ENCODE measurements at places on chromosomes 11 and 22.
A peak's percentile ranks its signal among the peaks of the same experiment; 100 is the strongest.

DNA sequence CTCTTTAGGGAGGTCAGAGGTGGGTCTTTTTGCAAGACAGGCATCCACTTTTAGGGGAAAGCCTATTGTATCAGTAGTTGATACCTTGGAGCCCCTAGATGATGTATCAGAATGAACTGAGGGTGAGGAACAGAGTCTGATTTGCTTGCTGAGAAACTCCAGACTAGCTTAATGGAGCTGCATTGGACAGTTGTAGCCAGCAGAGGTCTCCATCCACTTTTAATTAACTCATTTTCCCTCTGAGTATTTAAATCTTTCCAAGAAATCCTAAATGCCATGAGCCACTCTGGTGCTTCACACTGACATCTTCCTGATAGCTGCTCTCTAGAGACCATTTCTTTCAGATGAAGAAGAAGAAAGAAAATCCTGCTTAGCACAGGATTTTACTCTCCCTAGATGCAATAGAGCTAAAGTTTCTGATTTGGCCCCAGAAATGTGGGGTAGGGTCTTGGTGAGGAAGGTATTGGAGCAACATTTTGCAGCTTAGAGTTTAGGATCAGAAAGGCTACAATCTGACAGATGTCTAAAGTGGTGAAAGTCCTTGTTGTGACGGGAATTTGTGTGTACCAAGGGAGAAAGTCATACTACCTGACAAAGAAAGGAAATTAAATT, 38.0 kb downstream of the EXT2 start:
- no peak for DNase-seq

DNA sequence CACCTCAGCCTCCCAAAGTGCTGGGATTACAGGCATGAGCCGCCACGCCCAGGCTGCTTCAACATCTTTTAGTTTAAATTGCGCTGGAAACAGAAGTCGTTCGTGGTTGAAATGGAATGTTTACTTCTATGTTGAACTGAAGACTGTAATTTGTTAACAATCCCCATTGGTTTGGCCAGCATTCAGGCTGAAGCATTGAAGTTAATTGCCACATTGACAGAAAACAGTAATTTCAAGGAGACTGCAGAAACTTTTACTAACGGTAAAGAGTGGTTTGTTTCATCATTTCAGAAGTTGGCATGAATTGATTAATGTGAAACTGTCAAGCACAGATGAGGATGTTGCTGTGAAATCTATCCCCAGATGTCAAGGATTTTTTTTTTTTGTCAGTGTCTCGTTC, 14.2 kb downstream of the AP5B1 start:
- no peak for DNase-seq

GRCh38 chr11:47566149-47566698, 825 bp downstream of the PTPMT1 start:
- DNase-seq = no peak

GRCh38 chr11:76830639-76831327, 29.9 kb upstream of the ACER3 start:
- DNase-seq = no peak

- no peak for DNase-seq
These were observed 2.5 kb downstream of the SMIM35 start for GRCh38 chr11:118084247-118084646.

DNA sequence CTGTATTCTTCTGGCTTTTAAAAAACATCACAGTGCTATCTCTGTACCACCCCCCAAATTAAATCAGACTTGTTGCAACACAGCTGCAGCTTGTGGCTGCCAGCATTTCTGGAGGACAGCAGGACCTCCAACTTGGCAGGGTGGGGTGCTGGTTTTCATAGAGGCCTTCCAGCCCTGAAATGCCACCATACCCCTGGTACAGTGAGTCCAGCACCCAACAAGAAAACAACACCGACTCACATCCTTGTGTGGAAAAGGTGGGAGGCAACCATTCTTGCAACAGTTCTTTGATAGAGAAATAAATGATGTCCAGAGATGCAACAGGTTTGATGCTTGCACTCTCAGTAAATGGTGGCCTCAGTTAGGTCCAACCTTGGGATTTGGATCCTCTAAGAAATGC, 96.0 kb downstream of the ABTB2 start:
- DNase-seq = no peak

DNA sequence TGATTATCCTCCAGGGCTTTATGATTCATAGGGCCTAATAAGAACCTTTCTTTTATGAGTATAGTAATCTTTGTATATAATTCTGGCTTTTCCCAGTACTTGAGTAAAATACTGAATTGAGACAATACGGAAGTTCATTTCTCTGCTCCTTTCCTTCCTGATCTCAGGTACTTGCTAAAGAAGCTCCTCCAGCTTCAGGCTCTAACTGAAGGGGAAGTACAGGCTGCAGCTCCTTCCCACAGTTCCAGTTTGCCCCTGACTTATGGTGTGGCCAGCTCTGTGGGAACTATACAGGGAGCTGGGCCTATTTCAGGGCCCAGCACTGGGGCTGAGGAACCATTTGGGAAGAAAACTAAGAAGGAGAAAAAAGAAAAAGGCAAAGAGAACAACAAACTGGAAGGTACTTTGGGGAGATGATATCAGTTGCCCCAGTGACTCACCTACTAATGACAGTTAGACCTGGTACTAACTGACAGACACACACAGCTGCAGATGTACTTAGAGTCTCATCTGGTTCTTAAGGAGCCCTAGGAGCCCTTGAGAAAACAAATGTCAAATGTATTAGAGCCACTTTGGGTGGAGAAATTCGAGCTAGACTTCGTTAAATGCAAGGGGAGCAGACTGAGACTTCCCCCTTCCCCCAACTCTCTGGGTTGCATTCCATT, 3.0 kb downstream of the TBRG1 start:
- DNase-seq = no peak

DNA sequence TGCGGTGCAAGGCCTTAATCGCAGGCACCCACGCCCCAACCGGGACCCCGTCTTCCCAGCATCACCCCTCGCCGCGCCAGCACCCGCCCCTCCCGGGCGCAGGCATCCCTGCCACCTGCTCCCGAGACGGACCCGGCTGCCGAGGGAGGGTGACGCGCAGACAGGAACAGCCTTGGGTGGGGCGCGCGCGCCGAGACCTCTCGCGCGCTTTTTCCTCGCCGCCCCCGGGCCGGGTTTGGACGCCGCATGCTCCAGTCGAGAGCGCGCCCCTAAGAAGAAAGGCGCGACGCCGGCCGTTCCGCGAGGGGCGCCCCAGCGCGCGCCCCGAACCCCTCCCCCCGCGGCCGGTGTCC, 504 bp downstream of the CFL1 start:
- peak; percentile 74 for DNase-seq

GRCh38 chr11:19326499-19326898, 85.8 kb upstream of the E2F8 start:
- no peak for DNase-seq

- DNase-seq = no peak
These were observed 28.3 kb upstream of the ETS1 start for GRCh38 chr11:128615612-128616011.

DNA sequence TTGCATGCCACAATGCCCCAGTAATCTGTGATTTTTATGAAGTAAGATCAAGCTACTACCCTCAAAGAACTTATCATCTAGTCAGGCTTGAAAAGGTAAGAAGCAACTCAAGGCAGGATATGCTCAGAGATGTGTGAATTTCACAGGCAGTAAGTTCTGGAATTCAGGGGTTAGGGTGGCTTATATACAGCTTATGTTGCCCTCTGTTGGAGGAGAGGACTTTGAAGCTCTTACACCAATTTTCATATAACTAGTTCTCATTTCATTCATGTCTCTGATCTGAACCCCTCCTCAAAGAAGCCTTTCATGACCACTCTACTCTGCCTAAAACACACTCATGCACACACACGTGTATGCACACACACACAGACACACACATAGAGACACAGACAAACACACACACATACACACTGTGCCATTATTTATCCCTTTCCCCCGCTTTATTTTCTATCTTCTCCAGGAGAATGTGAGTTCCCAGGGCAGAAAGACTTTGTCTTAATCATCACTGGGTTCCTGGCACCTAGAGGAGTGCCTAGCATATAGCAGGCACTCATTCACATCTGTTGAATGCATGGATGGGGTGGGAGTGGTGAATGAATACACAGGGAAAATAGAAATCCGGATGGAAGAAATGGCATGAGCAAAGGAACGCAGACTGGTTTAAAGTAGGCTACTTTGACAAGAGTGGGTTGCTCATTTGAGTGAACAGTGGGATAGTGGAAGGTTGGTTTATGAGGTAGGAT, 220.7 kb upstream of the ZBED5 start:
- DNase-seq = no peak

All from femur (tissue), 1 donor.